ENCODE measurements at places on chromosomes 3 and 15.

- DNase-seq: no peak
These were observed 33.8 kb downstream of the MSL2 start for GRCh38 chr3:136162322-136162721.

- no peak for DNase-seq
These were observed 96.9 kb downstream of the THSD4 start for GRCh38 chr15:71212146-71212545.

- no peak for DNase-seq
These were observed 230.2 kb downstream of the CPNE4 start for GRCh38 chr3:131804565-131805133.

GRCh38 chr3:23832523-23832922, 26.8 kb downstream of the UBE2E1 start:
- no peak for DNase-seq

DNA sequence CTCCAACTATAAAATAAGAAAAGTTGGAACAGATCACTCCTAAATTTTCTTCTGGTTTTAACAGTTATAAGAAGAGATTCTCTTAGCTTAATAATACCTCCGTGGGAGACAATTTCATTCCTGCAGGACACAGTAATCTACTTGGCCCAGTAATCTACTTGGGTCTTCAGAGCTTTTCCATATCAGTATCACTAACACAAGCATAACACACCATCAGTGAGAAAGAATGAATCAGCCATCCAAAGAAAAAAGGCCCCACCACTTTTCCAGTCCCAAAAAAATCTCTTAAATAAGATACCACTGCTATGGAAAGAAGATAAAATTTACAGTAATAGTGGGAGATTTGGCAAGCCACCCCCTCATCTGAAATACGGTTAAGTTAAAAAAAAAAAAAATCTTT, 20.2 kb downstream of the SIN3A start:
- no peak for DNase-seq

DNA sequence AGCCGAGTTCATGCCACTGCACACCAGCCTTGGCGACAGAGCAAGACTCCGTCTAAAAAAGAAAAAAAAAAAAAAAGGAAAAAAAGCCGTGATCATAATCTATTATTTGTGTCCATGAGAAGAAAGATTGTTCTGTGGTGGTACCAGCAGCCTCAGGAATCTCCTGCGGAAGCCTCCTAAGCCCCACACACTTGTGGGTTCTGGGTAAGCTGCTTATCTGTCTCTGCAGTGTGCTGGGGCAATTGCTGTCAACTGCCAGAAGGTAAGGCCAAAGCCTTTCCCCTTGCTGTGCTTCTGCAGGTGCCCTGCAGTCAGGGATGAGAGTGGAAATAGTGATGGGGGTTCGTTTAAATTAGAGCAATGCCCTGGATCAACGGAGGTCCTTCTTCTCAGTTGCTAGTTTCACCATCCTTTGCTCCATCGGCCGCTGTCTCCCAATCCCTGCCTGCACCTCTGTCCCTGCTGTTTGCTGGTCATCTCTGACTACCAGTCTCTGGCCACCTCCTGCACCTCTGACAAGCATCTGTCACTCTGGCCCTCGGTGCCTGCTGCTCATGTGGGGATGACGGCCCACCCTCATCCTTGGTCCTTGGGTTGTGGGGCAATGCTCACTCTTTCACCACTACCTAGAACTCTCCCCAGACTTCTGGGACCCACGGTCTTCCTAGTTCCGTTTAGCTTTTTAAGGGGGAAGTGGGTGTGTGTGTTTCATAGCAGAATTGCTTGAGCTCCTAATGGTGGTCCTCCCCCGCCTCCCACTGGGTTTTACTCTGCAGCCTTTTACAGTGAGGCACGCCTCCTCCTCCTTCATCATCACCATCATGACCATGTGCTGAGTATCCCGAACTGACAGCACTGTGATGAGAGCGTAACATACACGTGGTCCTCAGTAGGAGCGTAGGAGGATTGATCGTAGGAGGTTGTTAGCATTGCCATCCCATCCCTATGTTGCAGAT, 25.5 kb downstream of the CHRD start:
- no peak for DNase-seq

DNA sequence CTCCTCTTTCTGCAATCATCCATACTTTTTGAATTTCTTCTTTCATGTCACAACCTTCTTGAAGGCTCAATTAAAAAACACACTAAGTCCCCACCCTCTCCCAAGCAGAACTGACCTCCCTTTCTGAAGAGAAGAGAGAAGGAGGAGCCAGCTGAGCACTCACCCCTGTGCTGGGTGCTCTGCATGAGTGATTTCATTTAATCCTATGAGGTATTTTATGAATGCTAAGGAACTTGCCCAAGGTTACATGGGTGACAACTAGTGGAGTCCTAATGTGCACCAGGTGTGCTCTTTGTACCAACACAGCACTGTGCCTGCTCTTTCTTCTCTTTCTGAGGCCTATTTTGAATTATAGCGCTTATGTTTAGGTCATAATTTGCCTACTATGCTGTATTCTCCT, 135.6 kb downstream of the DUT start:
- no peak for DNase-seq

GRCh38 chr3:57556459-57557084, 498 bp downstream of the PDE12 start:
- no peak for DNase-seq
